ENCODE measurements at places on chromosomes 12 and 14.
A peak's percentile ranks its signal among the peaks of the same experiment; 100 is the strongest.

- no peak for DNase-seq
Measured at GRCh38 chr12:116053479-116054200, 223.9 kb downstream of the MED13L start.

- DNase-seq, result no peak
Measured at GRCh38 chr12:52670961-52671360, 9.2 kb downstream of the KRT1 start.

GRCh38 chr12:107436376-107436775, 249.2 kb upstream of the PWP1 start:
- DNase-seq, result no peak

DNA sequence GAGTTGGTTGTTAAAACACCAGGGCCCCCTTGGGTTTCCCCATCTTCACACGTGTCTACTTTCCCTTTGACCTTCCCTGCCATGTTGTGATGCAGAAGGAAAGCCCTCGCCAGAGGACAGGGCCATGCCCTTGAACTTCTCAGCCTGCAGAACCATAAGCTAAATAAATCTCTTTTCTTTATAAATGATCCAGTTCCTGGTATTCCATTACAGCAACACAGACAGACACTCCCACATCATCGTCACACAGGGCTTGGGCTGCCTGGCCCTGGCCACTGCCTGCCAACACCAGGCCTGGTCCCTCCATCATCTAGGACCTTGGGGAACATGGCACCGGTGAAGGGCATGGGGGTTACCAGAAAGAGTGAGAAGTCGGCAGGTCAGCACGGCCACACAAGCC, 84.8 kb downstream of the DPF3 start:
- DNase-seq, result no peak

DNA sequence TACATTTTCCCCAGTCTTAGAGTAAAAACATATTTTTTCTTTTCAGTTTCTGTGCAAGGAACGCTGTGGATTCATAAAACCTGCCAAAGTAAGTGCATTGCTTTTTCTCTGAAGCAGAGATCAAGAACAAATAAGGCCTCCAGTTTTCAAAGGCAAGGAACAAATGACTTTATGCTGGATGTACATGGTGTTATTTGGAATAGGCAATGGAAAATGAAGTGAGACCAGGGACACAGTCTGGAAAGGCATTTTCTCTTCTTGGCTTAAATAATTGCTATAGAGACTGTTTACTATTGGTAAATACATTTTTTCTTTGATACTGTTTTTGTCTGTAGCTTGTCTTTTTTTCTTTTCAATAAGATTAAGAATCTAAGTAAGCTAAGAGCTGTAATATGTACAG, 725.9 kb upstream of the MDGA2 start:
- no peak for DNase-seq

- DNase-seq, result no peak
Measured at GRCh38 chr12:116037941-116038837, 239.3 kb downstream of the MED13L start.

- DNase-seq, result no peak
Measured at GRCh38 chr12:20701106-20701505, 6.0 kb downstream of the SLCO1C1 start.

- DNase-seq, result no peak
Measured at GRCh38 chr14:101859538-101859902, 98.0 kb downstream of the PPP2R5C start.

- DNase-seq, result no peak
Measured at GRCh38 chr12:115411121-115411520, 727.1 kb upstream of the TBX3 start.

GRCh38 chr12:54419088-54419887, at the start of gene ITGA5:
Gene ITGA5 (minus strand): TSS chr12:54419266. CDS start chr12:54419198, 68 bp downstream.
- DNase-seq, result no peak

GRCh38 chr12:2095878-2096277, 43.1 kb downstream of the CACNA1C start:
- DNase-seq, result no peak

DNA sequence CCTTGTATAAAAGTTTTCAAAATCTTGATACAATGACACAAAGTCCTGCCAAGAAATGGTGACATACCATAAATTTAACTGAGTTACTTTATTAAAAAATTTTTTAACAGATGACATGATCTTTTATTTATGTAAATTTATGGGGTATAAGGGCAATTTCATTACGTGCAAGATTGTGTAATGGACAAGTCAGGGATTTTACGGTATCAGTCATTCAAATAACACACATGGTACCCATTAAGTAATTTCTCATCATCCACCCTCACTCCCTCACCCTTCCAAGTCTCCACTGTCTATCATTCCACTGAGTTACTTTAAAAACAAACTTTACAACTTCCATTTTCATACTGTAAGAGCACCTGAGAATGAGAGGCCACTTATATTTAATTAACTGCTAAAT, 37.4 kb downstream of the SPTLC2 start:
- no peak for DNase-seq

DNA sequence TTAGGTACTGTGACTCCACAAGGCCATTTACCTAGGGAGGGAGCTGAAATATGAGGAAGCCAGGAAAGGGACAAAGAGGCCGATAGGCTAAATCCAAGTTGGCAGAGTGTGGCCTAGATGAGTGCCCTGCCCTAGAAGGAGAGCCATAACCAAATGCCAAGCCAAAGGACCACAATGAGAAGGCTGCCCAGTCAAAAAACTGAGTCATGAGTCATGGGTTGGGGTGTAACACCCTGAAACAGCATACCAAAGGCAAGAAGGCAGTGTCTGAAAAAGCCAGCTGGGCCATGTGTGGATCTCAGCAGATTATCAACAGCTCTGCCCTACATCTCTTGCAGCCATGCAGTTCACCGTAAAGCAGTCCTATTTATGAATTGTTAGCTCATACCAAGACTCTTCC, 171.7 kb downstream of the PHLDA1 start:
- no peak for DNase-seq

GRCh38 chr12:40762072-40762471, 69.8 kb downstream of the CNTN1 start:
- DNase-seq, result no peak

GRCh38 chr12:57832966-57833365, 13.6 kb downstream of the CTDSP2 start:
- DNase-seq, result no peak

DNA sequence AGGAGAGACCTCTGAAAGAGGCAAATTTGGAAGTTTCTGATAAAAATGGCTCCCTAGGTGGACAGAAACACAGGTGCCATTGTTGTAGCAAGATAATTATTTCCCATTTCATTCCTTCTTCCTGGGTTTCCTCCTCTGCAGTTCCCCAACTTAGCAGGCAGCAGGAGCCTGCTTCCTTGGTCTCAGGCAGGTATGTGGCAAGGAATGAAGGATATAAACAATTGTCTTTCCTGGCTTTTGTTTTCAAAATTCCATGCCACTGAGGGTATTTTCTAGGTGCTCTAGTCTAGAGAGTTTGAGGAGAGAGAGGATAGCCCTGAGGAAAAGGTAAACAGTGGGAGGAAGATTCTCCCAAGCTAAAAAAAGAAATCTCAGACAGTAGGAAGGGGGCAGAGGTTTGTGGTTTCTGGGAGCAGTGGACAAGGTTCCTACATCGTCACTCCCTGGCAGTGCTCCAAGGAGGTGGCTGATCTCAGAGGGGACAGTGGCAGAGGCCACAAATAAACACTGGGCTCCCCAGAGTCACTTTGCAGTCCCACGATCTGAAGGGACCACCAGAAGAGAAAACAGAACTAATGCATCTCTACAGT, 82.6 kb upstream of the IGF1 start:
- no peak for DNase-seq

GRCh38 chr12:8816448-8817050, 5.9 kb upstream of the A2ML1 start:
- DNase-seq, result no peak

DNA sequence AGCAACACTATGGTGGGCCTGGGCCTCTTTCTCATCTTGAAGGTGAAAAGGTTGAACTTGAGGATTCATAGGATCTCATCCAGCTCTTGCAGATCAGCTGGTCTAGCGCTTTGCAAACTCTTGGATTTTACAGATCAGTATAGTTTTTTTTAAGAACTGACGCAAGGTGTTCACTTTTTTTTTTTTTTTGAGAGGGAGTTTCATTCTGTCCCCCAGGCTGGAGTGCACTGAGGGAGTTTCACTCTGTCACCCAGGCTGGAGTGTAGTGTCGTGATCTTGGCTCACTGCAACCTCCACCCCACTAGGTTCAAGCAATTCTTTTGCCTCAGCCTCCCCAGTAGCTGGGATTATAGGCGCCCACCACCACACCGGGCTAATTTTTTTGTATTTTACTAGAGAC, 20.4 kb upstream of the LGMN start:
- DNase-seq, result no peak

- no peak for DNase-seq
Measured at GRCh38 chr12:47754881-47755280, 3.8 kb downstream of the RAPGEF3 start.

GRCh38 chr12:122807651-122808050, 27.6 kb upstream of the HIP1R start:
- no peak for DNase-seq

DNA sequence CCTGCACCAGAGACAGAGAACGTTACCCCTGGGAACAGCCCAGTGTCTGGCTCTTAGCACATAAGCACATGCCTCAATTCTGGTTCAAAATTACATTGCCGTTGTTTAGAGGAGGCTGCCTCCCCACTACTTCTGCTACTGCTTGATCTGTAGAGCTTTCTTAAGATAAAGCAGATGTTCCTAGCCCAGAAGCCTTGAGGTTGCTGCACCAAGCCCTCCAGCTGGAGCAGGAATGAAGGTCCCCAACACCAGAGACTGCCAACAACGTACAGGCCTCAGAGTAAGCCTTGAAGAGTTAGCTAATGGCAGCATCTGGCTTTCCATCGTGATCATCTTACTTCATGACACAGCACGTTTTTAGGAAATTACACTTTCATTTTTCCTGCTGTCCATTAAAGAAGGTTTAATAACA, 34.7 kb upstream of the AMIGO2 start:
- no peak for DNase-seq

DNA sequence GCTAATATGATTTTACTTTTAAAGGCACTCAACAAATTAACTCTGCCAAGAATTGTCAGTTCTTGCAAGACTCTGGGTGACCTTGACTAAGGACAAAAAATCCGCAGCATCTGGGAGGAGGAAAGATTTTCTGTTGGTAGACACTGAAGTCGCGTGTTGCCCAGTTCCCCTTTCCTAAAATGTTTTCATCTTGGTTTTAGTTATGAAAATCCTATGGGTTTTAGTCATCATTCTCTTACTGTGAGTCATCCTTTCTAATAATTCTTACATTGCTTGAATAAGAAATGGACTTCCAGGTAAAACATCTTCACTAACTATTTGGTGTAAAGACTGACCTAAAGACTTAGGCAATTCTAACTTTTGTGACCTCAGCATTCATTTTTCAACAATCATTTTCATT, 9.1 kb downstream of the GSG1 start:
- DNase-seq, result peak; percentile 14

DNA sequence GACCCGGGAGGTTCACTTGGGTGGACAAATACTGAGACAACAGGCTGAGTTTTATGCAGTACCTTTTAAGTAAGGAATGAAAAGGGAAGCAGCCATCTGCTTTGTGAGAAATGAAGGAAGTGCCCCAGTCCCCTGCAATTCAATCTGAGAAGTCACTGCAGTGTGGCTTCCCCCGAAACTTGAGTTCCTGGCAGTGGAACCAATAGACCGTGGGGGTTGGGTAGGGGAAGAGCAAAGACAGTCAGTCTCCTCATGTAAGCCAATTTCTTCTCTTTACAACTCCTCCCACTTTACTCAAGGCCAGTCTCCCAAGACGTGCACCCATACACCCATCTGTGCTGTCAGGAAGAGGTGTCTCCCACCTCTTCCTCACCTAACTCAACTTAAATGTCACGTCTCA, 206.5 kb downstream of the BCAT1 start:
- no peak for DNase-seq

- DNase-seq, result no peak
Measured at GRCh38 chr14:39264558-39264957, 30.8 kb downstream of the MIA2 start.
